ENCODE measurements at places on chromosomes 2 and 18.

DNA sequence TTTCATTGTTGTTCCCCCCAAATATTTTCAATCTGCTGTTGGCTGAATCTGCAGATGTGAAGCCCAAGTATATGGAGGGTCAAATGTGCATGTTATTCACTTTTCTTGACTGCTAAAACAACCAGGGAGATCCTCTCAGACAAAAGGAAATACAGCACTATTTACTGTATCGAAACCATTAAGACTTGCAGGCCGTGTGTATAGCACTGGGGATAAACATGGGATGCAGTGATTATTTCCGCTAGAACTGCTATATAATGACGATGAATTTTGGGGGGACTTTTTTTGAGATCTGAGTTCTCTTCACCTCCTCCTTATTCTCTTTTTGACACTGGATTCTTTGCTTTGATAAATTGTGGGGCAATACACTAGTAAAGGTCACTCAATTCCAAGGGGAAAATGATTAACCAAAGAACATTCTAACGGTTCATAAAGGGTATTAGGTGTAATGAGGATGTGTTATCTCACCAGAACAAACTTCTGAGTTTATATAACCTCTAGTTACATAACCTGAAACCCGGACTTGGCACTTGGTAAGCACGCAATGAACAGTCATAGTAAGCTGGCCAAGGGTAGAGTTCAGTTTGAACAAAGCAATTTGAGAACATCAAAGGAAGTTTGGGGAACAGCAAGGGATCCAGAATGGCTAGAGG lies 3.5 kb upstream of the UGT1A1 start:
- no peak for DNase-seq

DNA sequence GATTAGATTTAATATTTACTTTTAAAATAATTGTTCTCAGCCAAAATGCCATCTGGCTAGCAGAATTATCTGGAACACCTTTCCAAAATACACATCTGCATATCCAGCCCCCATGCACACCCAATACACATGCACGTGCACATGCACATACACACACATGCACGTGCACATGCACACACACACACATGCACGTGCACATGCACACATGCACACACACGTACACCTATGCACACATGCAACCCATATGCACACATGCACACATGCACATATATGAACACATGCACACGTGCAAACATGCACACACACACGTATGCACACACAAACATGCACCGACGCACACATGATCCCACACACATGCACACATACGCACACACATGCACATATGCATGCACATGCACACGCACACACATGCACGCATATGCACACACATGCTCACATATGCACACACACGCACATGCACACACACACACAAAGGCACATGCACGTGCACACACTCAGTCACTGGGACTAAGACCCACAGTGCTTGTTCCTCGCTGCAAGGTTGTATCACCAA lies 53.5 kb downstream of the COPS8 start:
- DNase-seq: no peak

GRCh38 chr2:152094014-152094413 lies 4.8 kb downstream of the CACNB4 start:
- no peak for DNase-seq

DNA sequence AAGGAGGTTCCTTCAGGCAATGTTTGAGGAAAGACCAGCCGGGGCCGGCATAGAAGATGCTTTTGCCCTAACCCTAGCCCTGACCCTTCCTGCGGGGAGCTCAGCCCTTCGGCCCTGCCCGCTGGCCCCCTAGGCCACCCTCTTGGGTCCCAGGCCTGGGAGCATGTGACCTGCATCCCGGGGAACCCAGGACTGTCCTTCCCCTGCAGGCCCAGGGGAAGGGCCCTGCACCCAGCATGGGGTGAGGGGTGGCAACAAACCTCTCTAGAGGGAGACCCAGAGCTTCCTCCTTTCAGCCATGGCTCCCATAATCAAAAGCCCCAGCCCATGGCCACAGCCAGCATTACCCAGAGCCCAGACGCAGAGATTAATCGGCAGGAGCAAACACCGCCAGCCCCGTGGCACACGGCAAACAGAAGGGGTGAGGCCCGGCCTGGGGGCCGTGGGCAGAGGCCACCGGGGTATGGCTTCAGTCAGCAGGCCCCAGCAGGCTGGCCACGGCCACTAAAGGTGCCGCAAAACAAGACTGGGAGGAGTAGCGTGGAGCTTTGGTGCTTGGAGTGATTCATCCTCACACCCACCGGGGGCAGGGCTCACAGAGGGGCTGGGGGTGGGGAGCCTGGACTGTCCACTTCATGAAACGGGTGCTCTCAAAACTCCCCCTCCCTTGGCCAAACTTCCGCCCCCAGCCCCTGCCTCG lies 61.6 kb upstream of the HPCAL1 start:
- DNase-seq: no peak

GRCh38 chr2:74063486-74063885 lies 78.8 kb downstream of the TET3 start:
- DNase-seq: no peak

- DNase-seq: no peak
Measured at GRCh38 chr2:136214307-136215200, 96.6 kb upstream of the CXCR4 start.

- DNase-seq: no peak
Measured at GRCh38 chr2:164620873-164621763, at the start of gene GRB14. GRB14 (minus strand) TSS chr2:164621482; CDS start chr2:164621309, 173 bp downstream.

DNA sequence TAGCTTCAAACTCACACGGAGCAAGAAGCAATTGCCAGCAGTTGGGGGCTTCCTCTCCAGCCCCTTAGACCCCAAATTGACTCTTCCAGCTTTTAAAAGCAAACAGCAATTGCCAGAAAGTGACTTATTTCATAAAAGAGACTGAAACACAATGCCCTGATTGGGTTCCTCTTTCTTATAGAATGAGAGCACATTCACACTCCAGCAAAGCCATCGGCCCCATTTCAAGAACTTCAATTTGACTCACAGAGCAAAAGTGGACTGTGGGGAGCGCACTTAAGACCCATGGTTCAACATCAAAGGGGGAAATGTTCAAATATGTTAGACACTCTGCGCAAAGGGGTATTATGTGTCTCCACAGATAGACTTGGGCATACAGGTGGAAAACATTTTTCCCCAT lies 484.7 kb downstream of the BCL11A start:
- no peak for DNase-seq

DNA sequence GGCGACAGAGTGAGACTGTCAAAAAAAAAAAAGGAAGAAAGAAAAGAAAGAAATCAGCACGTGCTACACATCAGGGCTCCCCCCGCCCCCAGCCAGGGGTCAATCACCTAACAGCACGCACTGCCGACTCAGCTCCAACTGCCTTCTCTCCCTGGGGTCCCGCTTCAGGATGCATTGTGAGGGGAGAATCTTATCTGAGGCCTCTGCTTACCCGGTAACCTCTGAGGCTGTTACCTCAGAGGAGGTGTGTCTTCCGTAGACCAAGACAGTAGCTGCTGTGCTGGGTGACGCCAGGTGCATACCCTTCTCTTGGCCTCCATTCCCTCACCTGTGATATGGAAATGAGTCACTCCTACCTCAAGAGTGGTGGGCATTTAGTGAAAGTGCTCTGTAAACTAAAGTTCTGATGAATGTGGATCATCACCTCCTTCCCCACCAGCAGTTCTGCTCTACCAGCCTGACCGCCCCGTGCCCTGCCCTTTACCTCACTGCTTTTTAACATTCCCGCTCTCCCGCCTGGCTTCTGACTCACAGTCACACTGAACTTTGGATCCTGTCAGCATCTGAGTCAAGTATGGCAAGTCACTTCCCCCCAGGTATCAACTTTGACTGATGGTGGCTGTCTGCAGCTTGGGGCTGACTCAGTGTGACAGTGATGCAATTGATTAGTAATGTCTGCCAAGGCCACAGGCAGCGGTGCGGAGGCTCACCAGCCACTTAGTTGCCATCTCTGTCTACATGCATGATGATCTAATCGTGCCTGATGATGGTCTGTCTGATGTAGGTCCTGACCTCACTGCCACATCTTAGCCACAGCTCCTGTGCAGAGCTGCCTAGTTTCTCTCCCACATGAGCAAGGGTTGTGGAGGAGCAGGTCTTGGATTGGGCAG lies 20.1 kb downstream of the ARID5A start:
- DNase-seq: peak; percentile 19

DNA sequence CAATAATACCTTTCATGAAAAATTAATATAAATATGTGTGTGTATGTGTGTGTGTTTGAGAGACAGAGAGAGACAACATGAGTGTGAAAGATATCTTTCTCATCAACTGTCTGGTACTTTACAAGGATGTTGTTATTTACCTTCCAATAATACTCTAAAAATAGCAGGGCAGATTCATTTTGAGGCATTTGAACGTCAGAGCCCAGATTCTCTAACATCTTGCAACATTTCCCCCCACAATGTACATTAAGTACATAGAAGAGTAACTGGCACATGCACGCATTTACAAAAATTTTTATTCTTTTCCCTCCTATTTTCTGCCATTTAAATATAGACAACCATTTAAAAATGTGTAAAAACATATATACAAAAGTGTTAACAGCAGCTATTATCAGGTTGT lies 100.9 kb downstream of the PID1 start:
- DNase-seq: no peak

GRCh38 chr18:51049137-51049536 lies 19.1 kb downstream of the SMAD4 start:
- no peak for DNase-seq

GRCh38 chr18:36340246-36340645 lies 42.7 kb downstream of the FHOD3 start:
- no peak for DNase-seq

- DNase-seq: no peak
Measured at GRCh38 chr2:69382547-69382946, 4.5 kb downstream of the GFPT1 start.

GRCh38 chr18:29653671-29654215 lies 1388.8 kb downstream of the DSC3 start:
- no peak for DNase-seq

DNA sequence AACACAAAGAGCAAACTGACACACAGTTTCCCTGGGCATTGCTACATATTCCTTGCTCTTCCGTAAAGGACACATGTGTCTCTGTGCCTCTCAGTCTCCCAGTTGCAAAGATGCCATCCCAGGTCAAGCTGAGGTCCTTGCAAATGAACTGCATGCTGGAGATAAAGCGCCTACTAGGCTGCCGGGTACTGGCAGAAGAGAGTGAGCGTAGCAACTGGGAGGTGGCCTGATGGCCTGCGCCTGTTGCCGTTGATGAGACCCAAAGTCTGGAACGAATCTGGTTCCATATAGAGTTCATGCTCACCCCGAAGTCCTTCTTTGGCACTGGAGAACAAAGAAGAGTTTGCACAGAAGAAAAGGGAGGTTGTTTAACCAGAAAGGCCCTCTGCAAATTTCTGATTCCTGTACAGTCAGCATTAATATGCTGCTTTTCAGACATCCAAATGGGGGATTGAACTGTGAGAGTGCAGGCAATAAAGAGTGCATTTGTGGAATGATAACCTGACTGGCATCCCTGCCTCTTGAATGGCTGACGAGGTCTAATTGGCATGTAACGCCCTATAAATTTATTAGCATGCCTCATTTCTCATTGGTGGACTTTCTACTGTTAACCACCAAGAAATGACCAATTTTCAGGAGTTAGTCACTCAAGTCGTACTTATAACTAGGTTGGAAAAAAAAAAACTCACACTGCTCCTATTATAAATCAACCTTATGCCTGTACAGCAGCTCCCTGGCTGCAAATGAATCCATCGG lies 78.7 kb downstream of the GBX2 start:
- no peak for DNase-seq

GRCh38 chr18:79440316-79441110 lies 44.8 kb downstream of the NFATC1 start:
- no peak for DNase-seq

DNA sequence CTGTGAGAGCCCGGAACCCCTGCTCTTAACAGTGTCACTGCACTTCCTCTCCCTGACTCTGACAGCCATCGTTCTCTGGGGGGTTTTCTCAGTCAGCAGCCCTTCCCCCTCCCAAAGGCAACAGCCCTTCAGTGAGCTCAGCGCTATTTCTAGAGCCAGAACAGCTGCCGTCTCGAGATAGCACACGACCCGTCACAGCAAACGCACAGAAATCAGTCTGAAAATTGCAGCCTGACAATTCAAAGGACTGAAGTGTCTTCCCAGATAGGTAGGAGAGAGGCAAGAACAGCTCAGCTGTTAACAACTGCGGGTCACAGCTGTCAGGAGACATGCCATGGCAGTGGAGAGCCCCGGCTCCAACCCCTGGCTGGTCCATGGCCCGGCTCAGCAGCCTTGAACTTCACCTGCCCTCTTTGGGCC lies 45.4 kb downstream of the ST8SIA5 start:
- no peak for DNase-seq
